ENCODE measurements at places on chromosomes 4 and X.

DNA sequence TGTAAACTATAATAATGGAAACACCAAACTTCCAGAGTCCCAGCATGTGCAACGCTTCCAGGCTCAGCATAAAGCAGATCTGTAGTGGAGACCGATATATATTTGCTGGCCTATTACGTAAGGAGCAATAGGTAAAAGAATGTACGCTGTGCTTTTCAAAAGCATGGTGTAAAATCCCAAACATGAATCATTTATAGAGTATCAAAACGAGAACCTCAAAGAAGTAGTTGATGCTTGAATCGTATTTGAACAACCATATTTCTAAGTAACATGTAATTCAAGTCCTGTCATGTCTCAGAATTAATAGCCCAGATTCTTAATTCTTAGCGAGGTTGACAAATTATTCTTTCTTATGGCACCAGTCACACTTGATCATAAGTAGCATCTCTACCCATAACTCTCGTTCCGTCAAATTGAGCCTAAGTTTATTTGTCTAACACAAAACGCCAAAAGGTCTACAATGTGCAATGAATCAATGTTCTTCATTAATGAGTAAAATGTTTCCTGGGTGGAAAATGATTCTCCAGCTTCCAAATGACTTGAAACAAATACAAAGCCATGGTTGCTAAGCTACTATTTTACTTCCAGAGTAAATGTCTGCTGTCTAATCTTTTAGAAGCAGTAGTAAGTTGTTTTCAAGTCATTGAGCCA lies 811.5 kb upstream of the FRG1 start:
- DNase-seq, result no peak

DNA sequence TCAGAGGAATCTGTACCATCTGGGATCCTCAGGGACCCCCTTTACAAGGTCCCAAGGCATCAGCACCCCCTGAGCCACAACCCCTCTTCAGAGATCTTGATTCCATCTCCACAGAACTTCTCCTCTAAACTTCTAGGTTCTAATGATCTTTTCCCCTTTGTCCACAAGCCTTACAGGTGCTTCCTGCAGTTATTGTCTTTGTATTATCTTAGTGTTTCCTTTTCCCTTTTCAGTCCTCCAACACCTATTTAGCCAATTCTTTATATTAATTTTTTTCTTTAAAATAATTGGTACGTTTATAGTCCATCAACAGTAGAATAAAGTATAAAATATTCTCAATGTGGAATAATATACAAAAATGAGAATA lies 35.2 kb upstream of the FAM241A start:
- DNase-seq, result no peak

DNA sequence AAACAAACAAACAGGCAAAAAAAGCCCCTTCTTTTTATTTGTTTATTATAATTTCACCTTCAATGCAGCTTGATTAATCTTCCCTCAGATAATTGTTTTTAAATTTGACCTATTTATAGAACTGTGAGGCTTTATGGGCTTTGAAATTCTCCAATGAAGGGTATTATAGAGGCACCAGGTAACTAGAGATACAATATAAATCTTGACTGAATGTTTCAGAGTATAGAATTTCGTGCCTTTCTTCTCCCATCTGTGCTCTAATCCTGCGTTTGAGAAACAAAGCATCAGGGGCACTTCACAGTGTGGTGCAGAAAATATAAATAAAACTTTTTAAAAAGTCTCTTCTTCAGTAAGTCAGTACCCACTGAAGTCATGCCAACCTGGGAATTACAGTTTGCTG lies 120.9 kb downstream of the ANKRD50 start:
- no peak for DNase-seq

- no peak for DNase-seq
These were observed 1704.7 kb upstream of the TENM3 start for GRCh38 chr4:180538384-180539057.

- no peak for DNase-seq
These were observed 371.5 kb upstream of the SLIT2 start for GRCh38 chr4:19880206-19880605.

DNA sequence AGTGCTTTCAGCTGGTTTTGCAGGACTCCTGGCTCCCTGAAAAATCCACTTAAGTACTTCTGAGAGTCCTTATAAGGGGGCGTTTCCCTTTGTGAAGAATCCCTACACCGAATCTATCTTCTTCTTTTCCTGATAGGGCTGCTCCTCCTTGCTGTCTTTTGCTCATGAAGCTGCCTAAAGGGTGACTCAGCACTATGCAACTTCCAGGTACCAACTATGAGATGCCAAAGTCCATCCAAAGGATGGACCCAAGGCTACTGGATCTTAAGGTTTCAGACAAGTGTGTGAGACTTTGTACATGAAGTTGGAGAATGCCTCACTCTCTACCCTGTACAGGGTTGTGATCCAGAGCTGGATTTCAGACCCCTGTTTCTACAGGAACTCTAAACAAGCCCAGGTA lies 485.0 kb upstream of the FAT1 start:
- no peak for DNase-seq

Measured in CD4-positive, alpha-beta T cell treated with Interferon alpha-2 for 1 hour (primary cell).